ENCODE measurements at places on chromosomes 3 and 15.

- DNase-seq = peak; percentile 48
Observed at GRCh38 chr3:138188013-138188730, 1.1 kb downstream of the ARMC8 start.

- no peak for DNase-seq
Observed at GRCh38 chr3:15175605-15176004, 30.4 kb upstream of the CAPN7 start.

DNA sequence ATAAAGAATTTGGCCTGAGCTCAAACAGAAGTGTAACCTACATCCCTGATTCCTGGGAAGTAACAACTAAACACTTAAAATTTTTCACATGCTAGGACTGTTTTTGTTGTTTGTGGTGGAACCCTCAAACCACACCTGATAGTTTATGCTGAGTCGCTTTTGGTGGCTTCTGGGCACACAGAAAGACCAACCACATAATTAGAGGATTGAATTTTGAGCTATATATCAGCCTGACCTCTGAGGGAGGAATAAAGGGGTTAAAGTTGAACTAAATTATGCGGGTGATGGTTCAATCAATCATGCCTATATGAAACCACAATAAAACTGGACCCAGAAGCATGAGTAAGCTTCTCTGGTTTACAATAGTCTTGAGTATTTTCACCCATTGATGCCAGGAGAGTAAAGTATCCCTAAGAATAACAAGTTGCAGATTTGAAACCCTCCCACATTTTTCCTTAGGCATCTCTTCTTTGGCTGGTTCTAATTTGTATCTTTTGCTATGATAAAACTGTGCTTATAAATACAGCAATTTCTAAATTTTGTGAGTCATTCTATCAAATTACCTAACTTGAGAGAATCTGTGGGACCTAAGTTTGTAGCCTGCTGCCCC, 1304.5 kb upstream of the GBE1 start:
- no peak for DNase-seq

DNA sequence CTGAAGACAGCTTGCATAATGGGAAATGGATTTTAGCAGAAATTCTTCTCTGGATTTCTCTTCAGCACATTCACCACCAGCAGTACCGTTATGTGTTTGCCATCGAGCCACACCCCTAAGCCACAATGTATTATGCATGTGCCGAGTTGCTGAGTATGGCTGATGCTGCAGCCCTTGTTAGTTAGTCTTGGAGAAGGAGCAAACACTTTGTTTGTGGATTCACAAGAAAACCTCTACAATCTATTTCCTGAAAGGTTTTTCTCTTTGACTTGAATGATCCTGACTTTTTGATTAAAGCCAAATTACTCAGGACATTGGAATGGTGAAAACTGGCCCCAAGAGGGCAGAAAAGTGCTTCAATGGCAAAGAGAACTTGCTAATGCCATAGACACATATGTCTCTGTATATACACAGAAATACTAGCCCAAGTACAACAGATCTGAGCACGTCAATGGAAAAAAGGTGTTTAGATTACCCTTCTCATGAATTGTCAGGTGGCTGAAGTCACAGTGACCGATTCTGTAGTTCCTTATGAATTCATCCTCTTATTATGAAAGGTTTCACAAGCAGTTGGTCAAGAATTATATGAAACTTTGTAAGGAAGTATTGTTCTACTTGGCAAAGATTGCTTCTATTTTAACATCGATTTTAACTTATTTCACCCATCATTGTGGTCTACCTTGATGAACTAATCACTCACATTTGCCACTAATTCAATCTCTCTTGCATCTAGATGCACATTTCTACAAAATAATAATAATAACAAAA, 103.0 kb downstream of the P3H2 start:
- DNase-seq = peak; percentile 73

- DNase-seq = no peak
Observed at GRCh38 chr3:138472141-138472825, 37.9 kb downstream of the ESYT3 start.

- DNase-seq = no peak
Observed at GRCh38 chr3:10926256-10926810, 66.2 kb upstream of the SLC6A1 start.

GRCh38 chr3:192916371-192917027, 1.2 kb downstream of the MB21D2 start:
- peak; percentile 23 for DNase-seq

DNA sequence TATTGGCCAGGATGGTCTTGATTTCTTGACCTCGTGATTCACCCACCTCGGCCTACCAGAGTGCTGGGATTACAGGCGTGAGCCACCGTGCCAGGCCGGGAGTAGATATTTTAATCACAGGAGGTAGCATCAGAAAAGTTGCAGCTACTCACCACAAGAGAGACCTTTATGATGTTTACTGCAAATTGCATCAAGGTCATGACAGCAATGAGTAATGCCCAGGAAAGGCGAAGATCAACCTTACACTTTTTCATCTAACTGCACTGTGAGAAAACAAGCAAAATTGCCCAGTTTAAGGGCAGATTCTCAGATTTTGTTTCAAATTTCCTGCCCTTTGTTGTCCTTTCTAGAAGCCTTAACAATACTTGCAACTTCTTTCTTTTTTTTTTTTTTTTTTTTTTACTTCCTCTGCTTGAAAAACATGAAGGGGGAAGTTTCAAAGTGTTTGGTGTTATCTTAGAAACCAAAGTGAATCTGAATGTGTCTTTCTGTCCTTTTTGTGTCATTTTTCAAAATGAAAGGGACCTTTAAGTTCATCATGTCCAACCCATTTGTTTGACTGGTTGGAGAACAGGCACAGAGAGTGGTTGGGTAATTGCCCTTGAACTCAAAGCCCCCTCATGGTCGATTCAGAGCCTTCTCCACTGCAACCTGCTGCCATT, 25.0 kb downstream of the TGFBR2 start:
- peak; percentile 32 for DNase-seq
